ENCODE measurements at places on chromosomes 6 and 20. TPM values are rescaled to one million over a fixed set of nuclear protein-coding genes. Genes with fewer than 3 reads are reported as not detected.
A peak's percentile ranks its signal among the peaks of the same experiment; 100 is the strongest.

DNA sequence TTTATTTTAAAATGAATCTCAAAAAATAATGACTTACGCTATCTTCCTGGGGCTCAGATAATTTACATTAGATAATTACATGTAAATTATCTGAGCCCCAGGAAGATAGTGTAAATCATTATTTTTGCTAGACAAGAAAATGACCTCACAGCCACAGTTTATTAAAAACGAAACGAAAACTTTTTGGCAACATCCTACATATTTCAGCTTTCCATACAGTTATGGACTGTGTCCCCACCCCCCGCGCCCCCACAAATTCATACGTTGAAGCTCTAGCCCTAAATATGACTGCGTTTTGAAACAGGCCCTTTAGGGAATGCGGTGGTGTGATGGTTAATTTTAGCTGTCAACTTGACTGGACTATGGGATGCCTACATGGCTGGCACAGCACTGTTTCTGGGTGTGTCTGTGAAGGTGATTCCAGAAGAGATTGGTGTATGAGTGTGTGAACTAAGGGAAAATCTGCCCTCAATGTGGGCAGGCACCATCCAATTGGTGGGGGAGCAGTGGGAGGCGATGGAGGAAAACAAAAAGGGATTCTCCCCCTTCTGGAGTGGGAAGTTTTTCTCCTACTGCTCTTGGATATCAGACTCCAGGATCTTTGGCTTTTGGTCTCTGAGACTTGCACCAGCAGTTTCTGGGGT lies 52.6 kb downstream of the TRPC4AP start:
- no peak for DNase-seq

DNA sequence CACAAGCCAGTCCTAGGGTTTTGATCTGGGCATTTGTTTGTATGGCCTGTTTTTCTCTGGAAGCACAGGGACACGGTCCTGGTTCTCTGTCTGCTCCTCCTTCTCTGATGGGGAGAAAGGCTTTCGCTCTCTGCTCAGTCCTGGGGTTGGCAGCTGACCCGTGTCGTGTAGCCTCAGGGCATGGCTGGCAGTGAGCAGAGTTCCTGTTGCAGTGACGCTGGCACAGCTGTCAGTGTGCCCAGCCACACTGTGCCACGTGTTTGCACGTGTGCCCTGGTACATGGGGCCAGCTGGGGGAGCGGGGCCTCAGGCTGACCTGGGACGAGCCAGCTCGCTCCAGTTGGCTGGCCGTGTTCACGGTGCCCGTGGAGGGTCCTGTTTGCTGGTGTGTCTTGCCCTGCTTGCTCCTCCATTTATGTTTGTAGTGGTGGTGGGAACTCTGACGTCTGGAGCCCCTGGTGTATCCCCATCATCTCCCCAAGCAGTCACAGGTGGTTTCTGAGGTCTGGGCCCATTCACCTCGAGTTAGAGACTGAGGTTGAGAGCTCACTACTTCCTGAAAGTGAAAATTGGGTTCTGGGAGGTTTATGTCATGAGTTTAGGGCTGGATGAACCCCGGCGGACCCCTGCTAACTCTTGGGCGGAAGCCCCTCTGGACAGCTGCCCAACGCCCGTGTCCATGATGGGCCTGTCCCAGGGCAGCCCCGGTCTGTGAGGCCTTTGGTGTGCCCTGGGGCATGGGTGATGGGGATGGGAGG lies 10.2 kb upstream of the DNAJC5 start:
- DNase-seq: no peak

- DNase-seq: no peak
Measured at GRCh38 chr6:78631976-78632375, 235.4 kb upstream of the IRAK1BP1 start.

Gene GLP1R
- not detected for total RNA-seq

DNA sequence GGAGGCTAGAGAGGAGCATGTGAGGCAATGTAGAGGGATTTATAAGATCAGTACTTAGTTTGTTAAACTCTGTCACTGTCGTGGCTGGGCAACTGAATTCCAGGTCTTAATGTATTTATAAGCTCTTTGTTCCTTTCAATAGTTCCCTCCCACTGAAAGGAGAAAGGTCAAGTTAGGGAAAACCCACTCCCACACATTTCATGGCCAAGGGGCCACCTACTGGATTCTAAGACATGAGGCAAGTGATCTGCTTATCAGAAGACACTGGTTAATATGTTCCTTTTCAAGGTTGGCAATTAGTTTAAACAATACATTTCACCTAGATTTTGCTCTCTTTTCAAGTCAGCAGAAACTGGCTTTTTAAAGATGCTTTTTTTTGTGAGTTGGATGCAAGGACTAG lies 5.4 kb upstream of the GSTA5 start:
- no peak for DNase-seq

GRCh38 chr20:53875452-53875851 lies 194.9 kb downstream of the BCAS1 start:
- no peak for DNase-seq

DNA sequence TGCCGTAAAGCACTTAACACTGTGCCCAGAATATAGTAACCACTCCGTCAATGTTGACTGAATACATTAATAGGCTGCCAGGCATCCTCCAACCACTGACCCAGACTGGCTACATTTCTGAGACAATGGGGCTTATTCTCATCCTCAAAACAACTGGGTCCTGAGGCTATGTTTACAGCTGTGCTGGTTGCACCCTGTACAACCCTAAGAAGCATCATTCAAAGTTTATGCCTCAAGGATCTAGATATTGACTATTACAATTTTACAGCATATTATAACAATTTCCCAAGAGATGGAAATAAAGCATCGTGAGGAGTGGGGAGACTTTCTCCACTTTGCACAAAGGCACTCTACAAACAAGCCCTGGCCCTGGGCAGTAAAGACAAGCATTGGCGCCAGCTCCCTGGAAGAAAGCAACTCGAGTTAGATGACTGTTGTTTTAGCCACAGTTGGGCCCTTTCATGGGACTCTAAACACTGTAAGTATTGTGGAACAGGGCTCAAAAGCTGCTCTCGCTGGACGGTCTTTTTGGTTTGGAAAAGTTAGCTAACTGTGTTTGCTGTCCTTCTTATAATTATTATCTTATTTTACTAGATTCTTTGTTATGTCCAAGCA lies 30.2 kb downstream of the MYLIP start:
- no peak for DNase-seq

- DNase-seq: peak; percentile 24
Measured at GRCh38 chr6:159608961-159609651, 83.9 kb downstream of the SOD2 start.

Gene VIP
- 0.27 TPM for total RNA-seq

DNA sequence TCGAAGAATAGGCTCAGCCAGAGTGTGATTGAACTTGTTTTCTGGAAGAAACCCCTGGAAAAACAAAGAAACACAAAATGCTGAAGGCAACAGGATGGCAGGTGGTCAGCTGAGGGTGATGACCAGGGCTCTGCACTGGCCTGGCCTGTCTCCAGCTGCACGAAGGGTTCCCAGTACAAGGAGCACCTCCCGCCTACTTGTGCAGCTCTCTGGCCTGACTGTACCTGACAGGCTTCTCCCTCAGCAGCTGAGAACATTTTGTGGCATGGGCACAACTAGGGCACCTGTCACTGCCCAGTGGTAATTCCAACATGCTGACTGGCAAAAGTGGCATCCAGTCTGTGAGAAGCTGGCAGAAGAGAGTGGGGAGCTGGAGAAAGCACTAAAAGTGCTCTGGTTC lies 38.8 kb upstream of the EMILIN3 start:
- no peak for DNase-seq

- DNase-seq: peak; percentile 46
Measured at GRCh38 chr20:58389324-58389967, 417 bp downstream of the VAPB start.

Measured in hematopoietic multipotent progenitor cell (in vitro differentiated cells).